Epithelial cell of esophagus (primary cell): ENCODE measurements at places on chromosomes 12 and 14.

DNA sequence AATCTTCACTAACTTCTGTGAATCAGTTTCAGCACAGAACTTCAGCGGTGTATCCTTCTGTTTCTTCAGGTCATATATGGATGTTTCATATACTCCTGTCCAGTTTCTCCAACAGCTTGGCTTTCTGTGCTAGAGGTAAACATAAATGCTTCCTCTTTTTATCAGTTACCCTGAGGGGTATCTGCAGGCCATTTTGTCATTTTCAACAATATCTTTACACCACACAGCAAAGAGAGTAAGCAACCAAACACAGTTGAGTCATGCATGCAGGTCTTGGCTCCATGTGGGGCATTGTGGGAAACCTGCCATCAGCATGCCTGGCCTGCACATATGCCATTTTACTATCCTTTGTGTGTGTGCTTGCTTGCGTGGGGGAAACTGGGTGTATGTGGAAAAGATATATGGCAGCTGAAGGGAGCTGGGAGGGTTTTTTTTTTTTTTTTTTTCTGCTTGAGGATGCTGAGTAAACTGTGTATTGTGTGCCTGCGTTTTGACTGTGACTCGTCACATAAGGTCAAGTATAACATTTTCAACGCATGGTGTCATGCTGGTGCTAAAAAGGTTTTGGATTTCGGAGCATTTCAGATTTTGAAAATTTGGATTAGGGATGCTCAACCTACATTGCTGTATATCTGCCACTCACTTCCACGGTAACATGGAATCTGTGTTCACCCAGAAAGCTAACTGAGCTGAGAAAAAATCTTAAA, 56.1 kb upstream of the YARS2 start:
- peak; percentile 27 for DNase-seq

DNA sequence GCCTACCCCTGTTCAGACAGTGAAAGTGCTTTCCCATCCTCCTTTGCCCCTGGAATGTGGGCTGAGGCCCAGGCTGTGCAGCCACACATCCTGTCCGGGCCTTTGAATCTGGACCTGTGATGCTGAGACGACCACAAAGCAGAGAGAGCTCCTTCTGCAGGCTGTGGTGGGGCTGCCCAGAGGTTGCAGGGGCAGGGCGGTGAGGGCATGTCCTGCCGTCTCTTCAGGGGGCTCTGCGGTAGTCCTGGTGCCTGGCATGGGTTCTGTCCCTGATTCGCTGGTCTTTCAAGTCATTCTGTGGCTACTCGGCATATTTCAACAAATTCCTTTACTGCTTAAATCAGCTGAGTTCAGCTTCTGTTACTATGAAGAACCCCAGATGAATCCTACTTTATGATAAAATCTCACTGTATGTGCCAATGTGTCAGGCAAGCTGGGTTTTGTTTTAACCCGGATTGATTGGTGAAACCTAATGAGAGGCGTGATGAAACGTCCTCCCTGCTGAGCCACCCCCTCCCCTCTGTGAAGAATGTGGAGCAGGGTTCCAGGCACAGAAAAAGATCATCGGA, 63.4 kb upstream of the DICER1 start:
- DNase-seq, result no peak

DNA sequence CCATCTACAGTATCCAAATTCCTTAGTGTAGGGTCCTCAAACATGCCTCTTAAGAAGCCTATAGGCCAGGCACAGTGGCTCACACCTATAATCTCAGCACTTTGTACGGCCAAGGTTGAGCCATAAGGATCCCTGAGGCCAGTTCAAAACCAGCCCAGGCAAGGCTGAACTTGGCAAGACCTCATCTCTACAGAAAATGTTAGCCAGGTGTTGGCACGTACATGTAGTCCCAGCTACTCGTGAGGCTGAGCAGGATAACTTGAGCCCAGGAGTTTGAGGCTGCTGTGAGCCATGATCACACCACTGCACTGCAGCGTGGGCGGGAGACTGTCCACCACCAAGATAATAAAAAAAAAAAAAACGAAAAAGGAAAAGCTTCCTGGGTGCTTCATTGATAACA, 6.8 kb downstream of the CCDC59 start:
- no peak for DNase-seq

DNA sequence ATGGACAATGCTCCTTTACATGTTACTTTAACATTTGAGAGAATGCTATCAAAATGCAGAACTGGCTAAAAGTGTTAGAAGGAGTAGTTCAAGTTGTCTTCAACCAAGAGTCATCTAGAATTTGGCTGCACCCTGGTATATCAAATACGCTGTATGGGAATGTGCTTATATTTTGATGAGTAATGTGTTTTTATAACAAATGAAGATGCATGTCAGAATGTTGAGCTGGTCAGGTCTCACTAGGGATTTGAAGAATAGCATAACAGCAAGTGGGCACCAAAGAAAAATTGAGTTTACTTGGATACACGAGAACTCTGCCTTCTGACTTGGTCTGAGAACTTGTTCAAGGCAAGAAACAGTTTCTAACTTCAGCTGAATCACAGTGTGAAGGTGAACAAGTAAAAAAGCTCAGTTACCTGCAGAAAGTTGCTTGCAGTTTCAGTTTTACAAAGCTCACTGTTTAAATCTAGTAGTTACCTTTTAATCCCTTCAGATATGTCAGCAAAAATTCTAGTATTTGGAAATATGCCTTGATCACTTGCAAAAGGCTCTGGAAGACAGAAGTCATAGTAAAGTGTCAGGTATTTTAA, 82.3 kb downstream of the PDE3A start:
- DNase-seq, result no peak

DNA sequence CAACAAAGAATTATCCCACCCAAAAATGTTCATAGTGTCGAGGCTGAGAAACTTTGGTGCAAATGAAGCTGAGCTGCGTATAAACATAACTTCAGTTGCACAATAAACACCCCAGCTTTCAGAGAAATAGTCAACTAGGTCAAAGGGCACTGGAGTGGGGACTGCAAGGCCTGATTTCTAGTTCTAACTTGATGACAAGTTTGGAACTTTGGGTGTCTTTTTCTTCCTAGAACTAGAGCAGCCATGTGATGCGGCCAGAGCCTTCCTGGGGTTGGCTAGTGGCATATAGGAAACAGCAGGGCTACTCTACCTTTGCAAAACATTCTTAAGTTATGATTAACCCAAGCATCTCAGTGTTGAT, 298.4 kb upstream of the AMIGO2 start:
- no peak for DNase-seq

DNA sequence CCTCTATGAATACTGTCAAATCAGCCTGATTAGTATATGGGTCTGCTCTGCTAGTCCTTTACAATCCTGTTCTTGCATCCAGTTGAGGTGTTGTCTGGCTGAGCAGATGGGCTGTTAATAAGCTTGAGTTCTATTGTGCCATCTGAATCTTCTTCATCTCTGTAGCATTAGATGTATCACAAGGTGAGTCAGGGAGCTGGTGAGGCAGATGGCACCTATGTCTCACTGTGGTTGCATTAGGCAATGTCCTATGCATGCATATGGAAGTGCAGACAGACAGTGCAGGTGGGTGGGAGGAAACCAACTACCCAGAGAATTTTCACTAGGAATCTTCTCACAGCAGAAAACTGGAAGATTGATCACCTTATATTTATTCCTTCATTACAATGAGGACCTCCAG, 165.7 kb upstream of the STXBP6 start:
- DNase-seq, result peak; percentile 50

DNA sequence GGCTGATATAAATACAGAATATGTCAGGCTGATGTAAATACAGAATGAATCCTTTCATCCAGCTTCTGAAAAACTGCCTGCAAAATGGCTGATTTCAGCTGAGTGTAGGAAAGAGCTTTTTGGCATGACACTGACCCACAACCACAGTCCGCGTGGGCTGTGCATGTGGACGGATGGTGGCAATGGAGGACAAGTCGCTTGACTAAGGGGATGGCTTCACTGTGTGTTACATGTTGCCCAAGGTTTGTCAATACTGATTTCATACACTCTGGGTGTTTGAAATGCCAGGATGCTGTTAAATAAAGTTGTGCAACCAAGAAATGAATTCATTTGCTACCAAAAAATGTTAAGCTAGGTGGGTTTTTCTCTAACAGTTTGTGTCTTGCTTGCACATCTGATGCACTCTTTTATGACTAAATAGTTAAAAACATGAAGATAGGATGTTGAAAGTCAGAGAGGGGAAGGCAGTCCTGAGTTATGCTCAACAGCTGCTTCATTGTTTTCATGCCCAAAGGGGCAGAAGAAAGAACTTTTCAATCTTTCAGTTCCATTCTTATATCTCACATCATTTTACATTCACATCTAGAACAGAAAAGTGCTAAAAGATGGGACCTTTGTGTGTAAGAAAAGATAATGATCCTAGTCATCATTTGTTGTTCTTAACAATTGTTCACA, 36.5 kb upstream of the OVCH1 start:
- no peak for DNase-seq

DNA sequence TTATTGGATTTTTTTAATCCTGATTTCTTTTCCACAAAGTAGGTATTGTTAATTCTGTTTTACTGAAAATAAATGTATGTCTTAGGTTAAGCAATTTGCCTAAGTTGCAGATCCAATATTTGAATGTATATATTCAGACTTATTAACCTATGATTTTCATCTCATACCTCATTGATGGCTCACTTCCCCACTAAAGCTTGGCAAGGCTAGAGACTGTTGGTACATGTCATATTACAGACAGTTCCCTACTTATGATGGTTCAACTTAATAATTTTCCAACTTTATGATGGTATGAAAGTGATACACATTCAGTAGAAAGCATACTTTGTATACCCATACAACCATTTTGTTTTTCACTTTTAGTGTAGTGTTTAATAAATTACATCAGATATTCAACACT, 33.2 kb upstream of the KCNH3 start:
- peak; percentile 73 for DNase-seq

DNA sequence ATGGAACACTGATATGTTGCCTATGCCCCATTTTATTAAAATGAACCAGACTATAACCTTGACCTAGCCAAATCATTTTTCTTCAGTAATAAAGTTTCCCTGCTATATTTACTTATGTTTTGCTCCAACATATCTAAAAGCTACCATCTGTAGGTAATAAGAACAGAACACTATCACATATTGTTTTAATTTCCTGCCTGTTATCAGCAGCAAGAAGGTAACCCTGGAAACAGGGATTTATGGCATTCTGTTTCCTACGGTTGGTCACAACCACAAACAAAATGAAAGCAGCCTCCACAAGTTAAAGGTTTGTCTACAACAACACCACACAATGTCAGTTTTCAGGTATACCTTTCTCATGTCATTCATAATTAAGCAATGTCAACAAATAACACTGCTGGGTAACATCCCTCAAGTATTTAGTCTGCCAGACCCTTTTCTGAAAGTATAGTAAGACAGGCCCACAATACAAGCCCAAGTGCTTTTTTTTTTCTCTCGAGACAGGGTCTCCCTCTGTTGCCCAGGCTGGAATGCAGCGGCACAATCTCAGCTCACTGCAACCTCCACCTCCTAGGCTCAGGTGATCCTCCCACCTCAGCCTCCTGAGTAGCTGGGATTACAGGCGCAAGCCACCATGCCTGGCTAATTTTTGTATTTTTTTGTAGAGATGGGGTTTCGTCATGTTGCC, 25.5 kb downstream of the GCH1 start:
- DNase-seq, result no peak

DNA sequence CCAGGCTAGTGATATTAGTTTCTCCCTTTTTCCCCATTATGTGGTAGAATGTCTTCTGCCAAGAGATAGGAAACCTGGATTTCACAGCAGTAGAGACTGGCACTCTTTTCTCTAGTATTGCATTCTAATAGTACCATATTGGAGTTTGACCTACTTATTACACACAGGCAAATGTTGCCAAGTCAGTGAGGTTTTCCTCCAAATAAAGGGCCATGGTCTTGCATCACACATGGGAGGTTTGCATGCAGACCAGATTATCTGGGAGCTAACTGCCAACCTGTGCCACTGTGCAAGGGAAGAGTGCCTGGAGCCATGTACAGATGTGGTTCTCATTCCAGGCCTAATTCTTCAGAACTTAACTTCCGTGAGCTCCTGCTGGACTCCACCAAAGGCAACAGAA, 113.3 kb downstream of the ANO6 start:
- no peak for DNase-seq

GRCh38 chr14:99718031-99718810, 34.1 kb downstream of the CYP46A1 start:
- no peak for DNase-seq

GRCh38 chr14:74695406-74695805, 17.5 kb downstream of the AREL1 start:
- DNase-seq, result no peak

- DNase-seq, result peak; percentile 28
Observed at GRCh38 chr12:19915392-19916195, 452.7 kb upstream of the PDE3A start.

DNA sequence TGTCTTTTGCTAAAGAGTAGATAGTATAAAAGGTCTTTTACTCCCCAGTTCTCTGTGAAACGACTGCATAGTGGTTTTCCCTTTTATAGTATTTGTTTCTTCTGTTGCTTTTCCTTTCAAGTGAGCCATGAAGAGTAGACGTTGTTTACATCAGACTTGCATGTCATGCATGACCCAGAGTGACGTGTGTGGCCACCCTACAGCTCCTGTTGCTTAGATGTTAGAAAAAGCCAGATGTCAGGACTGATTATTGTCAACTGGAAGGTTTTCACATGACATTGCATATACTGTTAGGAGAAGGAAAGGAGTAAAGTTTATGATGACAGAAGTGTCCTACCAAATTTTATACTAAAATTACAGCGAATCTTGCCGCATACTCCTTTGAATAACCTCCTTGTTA, 1.3 kb upstream of the RD3L start:
- no peak for DNase-seq

- no peak for DNase-seq
Observed at GRCh38 chr12:4303750-4304149, 17.3 kb upstream of the TIGAR start.

- no peak for DNase-seq
Observed at GRCh38 chr14:99759546-99759925, 33.7 kb upstream of the EML1 start.

- DNase-seq, result no peak
Observed at GRCh38 chr12:26595806-26596205, 237.2 kb downstream of the ITPR2 start.

DNA sequence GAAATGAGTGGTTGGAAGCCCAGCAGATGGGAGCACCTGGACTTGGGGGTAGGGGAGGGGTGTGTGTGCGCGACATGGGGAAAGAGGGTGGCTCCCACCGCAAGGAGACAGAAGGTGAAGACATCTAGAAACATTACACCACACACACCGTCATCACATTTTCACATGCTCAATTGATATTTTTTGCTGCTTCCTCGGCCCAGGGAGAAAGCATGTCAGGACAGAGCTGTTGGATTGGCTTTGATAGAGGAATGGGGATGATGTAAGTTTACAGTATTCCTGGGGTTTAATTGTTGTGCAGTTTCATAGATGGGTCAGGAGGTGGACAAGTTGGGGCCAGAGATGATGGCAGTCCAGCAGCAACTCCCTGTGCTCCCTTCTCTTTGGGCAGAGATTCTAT, 9.2 kb downstream of the GABARAPL1 start:
- peak; percentile 87 for DNase-seq

DNA sequence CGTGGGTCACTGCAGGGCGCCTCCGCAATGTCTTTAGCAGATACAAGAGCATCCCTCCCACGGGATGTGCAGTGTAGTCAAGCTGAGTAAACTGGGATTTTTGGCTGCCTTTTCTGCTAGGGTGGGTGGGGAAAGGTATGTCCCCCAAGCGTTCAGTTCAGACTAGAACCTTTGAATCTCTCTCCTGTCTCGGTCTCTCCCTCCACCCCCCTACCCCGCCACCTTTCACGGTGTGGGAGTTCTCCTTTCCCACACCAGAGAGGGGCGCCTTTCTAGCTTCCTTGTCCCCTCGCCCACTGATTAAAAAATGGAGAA, 525 bp upstream of the FAR2 start:
- DNase-seq, result no peak
